Neural crest cell (in vitro differentiated cells): ENCODE measurements at places on chromosomes 5 and 9.

GRCh38 chr9:2335260-2335659, 286.3 kb upstream of the VLDLR start:
- no peak overlapping the region for H3K27ac ChIP-seq
- peaks cover 19% of the 10 kb centered on the region for H3K4me1 ChIP-seq
- no peaks in the 10 kb centered on the region for H3K27me3 ChIP-seq
- no peak overlapping the region for H3K4me3 ChIP-seq
- no peaks in the 10 kb centered on the region for H3K36me3 ChIP-seq
- no peak for DNase-seq

DNA sequence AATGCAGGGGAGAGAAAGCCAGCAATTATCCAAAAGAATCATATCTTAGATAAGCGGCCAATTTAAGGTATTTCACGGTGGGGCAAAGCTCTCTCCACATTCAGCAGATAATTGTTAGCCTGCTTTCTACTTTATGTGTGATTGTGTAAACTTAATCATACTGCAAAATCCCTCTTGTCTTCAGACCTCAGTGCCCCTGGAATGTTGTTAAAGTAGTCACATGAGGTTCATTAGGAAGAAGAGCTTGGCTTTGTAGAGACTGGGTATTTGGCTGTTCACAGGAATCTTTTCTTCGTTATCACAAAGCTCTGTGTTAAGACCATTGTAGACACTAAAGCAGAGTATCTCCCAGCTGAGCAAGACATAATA, 127.0 kb downstream of the RFK start:
- no peaks in the 10 kb centered on the region for H3K27me3 ChIP-seq
- no peak overlapping the region for H3K27ac ChIP-seq
- no peak overlapping the region for H3K4me3 ChIP-seq

DNA sequence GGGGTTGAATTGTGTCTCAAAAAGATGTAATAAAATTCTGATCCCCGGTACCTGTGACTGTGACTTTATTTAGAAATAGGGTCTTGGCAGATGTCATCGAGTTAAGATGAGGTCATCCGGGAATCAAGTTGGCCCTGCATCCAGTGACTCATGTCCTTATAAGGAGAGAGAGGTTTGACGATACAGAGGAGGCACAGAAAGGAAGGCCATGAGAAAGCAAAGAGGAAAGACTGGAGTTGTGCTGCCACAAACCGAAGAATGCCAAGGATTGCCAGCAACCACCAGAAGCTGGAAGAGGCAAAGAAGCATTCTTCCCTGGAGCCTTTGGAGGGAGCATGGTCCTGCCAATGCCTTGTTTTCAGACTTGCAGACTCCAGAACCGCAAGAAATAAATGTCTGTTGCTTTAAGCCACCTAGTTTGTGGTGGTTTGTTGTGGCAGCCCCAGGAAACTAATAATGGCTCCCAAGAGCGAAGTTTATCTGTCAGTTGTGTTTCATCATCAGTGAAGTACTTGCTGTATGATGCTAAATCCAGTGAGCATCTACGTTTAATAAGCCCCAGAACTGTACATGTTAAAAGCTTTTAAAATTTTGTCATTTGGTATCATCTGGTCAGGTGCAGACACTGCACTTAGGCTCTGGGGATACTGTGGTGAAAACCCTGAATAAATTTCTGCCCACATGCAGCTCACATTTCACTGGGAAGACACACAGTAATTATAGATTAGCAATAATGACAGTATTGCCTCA, 114.8 kb downstream of the TLE4 start:
- no peak for DNase-seq
- H3K27ac ChIP-seq: no peak overlapping the region
- H3K4me1 ChIP-seq: peaks cover 53% of the 10 kb centered on the region
- no peak overlapping the region for H3K4me3 ChIP-seq

GRCh38 chr5:170857066-170857465, 4.8 kb upstream of the RANBP17 start:
- no peak for DNase-seq
- H3K4me1 ChIP-seq: no peaks in the 10 kb centered on the region
- no peak overlapping the region for H3K27ac ChIP-seq
- peaks cover 3% of the 10 kb centered on the region for H3K27me3 ChIP-seq
- H3K4me3 ChIP-seq: no peak overlapping the region
- peaks cover 20% of the 10 kb centered on the region for H3K36me3 ChIP-seq

- no peak for DNase-seq
- peak overlapping the region; percentile 72 for H3K27ac ChIP-seq
- peak overlapping the region; percentile 96 for H3K4me3 ChIP-seq
Observed at GRCh38 chr5:78647351-78647818, 1.2 kb downstream of the LHFPL2 start.

GRCh38 chr5:131515348-131515747, 119.7 kb downstream of the RAPGEF6 start:
- no peak for DNase-seq
- peaks cover 6% of the 10 kb centered on the region for H3K4me1 ChIP-seq
- H3K36me3 ChIP-seq: peaks cover 5% of the 10 kb centered on the region
- no peak overlapping the region for H3K4me3 ChIP-seq

- H3K4me1 ChIP-seq: peaks cover 13% of the 10 kb centered on the region
- no peak overlapping the region for H3K27ac ChIP-seq
- H3K27me3 ChIP-seq: no peaks in the 10 kb centered on the region
- no peak for DNase-seq
- H3K4me3 ChIP-seq: no peak overlapping the region
- H3K36me3 ChIP-seq: no peaks in the 10 kb centered on the region
Observed at GRCh38 chr5:6188976-6189375, 189.4 kb downstream of the MED10 start.

- peaks cover 17% of the 10 kb centered on the region for H3K4me1 ChIP-seq
- no peak overlapping the region for H3K27ac ChIP-seq
- H3K36me3 ChIP-seq: no peaks in the 10 kb centered on the region
- no peak for DNase-seq
- H3K4me3 ChIP-seq: no peak overlapping the region
Observed at GRCh38 chr5:25713259-25713658, 1068.5 kb upstream of the CDH10 start.

DNA sequence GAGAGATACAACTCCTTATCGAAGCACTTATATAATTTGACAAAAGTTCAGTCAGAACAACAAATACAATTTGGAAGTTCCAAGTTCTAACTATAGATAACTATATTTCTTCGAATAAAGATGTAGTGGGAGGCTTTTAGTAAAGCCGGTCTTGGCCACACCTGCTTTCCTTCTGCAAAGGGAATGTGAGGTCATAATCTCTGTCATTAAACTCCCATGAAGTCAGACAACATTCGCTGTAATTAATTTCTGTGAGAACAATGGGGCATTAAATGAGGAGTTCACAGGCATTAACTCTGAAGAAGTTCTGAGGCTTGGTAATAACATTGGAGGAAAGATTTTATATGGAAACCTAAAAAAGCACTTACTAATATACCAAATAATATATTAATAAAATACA, 67.5 kb downstream of the MCTP1 start:
- DNase-seq: no peak
- no peaks in the 10 kb centered on the region for H3K4me1 ChIP-seq
- H3K27me3 ChIP-seq: no peaks in the 10 kb centered on the region
- H3K36me3 ChIP-seq: no peaks in the 10 kb centered on the region

DNA sequence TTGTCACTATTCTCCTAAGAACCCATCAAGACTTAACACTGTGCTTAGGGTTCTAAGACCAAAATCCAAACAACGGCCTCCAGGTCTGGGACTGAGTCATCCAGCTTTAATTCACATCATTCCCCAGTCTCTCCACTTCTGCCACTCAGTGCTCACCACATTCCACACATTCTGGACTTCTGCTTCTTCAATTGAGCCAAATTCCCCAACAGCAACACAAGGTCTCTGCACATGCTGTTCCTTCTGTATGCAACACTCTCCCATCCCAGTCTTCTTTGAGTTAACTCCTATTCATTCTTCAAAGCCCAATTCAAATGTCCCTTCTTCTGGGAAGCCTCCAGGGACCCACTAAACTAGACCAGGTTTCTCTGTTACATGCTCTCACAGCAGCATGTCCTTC, 97.8 kb downstream of the GPR21 start:
- H3K4me1 ChIP-seq: no peaks in the 10 kb centered on the region
- DNase-seq: no peak
- no peak overlapping the region for H3K4me3 ChIP-seq
- H3K27me3 ChIP-seq: no peaks in the 10 kb centered on the region
- H3K27ac ChIP-seq: no peak overlapping the region
- no peaks in the 10 kb centered on the region for H3K36me3 ChIP-seq

- peaks cover 3% of the 10 kb centered on the region for H3K36me3 ChIP-seq
- peaks cover 23% of the 10 kb centered on the region for H3K4me1 ChIP-seq
- DNase-seq: no peak
- H3K27ac ChIP-seq: no peak overlapping the region
- H3K4me3 ChIP-seq: no peak overlapping the region
Observed at GRCh38 chr5:73940026-73940425, 314.0 kb downstream of the ARHGEF28 start.

GRCh38 chr5:59744531-59744992, 149.0 kb downstream of the PDE4D start:
- no peak for DNase-seq
- H3K4me3 ChIP-seq: no peak overlapping the region
- no peaks in the 10 kb centered on the region for H3K4me1 ChIP-seq
- H3K27me3 ChIP-seq: no peaks in the 10 kb centered on the region
- H3K27ac ChIP-seq: no peak overlapping the region
- no peaks in the 10 kb centered on the region for H3K36me3 ChIP-seq

GRCh38 chr5:22521521-22521920, 331.6 kb downstream of the CDH12 start:
- H3K36me3 ChIP-seq: no peaks in the 10 kb centered on the region
- H3K4me1 ChIP-seq: no peaks in the 10 kb centered on the region
- H3K27ac ChIP-seq: no peak overlapping the region
- H3K27me3 ChIP-seq: no peaks in the 10 kb centered on the region
- no peak overlapping the region for H3K4me3 ChIP-seq

DNA sequence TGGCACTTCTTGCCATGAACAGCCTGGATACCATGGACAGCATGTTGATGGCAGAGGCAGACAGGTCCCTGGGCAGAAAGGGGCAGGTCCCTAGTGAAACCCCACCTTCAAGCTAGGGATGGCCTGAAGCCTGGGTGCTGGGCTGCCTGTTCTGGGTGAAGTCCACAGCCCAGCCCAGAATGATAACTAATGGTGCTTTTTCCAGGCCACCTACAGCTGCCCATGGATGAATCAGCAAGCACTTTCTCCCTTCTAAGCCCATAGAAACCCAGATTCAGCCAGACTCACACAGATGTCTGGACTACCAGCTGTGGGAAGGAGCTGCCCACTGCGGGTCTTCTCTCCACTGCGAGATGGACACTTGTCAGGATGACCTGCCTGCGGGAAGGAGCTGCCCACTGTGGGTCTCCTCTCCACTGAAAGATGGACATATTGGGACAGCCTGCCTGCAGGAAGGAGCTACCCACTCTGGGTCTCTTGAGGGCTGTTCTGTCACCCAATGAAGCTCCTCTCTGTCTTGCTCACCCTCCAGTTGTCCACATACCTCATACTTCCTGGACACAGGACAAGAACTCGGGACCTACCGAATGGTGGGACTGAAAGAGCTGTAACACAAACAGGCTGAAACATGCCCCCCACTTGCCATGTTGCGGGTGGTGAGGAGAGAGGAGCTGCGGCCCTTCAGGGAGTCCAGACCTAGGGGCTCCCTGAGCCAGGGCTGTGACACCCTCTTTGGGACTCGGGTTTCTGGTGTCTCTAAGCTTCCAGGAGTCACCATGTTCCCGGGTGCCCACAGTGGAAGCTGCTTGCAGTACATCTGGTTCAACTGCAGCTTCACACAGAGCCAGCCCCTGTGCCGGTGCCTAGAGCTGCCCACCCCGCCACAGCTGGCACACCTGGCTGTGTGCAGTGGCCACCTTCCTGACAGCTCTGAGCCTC, 60.7 kb upstream of the SYNPO start:
- peaks cover 8% of the 10 kb centered on the region for H3K4me1 ChIP-seq
- no peak overlapping the region for H3K4me3 ChIP-seq
- no peak overlapping the region for H3K27ac ChIP-seq
- DNase-seq: no peak

- peaks cover 26% of the 10 kb centered on the region for H3K4me1 ChIP-seq
- H3K36me3 ChIP-seq: no peaks in the 10 kb centered on the region
- peak overlapping the region; percentile 64 for H3K4me3 ChIP-seq
Observed at GRCh38 chr5:150409638-150410523, 2.8 kb downstream of the CD74 start.

- peaks cover 49% of the 10 kb centered on the region for H3K4me1 ChIP-seq
- H3K27me3 ChIP-seq: no peaks in the 10 kb centered on the region
- DNase-seq: no peak
- H3K36me3 ChIP-seq: peaks cover 4% of the 10 kb centered on the region
- no peak overlapping the region for H3K4me3 ChIP-seq
Observed at GRCh38 chr5:93382188-93382825, 198.7 kb downstream of the NR2F1-AS1 start.

DNA sequence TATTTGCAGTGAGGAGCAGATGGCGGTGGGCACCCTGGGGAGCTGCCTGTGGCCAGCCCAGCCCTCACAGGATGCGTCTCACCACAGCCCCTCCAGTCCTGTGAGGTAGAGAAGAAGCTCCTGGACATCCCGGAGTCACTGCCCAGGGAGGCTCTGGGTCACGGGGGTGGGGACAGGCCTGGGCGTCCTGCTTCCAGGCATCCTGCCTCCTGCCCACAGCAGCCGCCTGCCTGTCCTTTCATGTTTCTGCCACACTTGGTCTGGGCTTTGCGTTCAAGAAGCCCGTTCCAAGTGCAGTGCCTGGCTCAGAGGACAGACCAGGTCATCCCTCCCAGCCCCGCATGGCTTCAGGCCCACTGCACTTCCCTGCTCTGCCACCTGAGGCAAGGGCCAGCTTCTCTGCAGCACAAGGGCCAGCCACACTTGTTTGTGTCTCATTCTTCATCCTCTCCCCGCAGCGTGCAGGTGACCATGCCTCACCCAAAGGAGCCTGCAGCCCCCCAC, 38.2 kb downstream of the ZDHHC11B start:
- no peak overlapping the region for H3K27ac ChIP-seq
- no peaks in the 10 kb centered on the region for H3K36me3 ChIP-seq
- no peaks in the 10 kb centered on the region for H3K4me1 ChIP-seq

DNA sequence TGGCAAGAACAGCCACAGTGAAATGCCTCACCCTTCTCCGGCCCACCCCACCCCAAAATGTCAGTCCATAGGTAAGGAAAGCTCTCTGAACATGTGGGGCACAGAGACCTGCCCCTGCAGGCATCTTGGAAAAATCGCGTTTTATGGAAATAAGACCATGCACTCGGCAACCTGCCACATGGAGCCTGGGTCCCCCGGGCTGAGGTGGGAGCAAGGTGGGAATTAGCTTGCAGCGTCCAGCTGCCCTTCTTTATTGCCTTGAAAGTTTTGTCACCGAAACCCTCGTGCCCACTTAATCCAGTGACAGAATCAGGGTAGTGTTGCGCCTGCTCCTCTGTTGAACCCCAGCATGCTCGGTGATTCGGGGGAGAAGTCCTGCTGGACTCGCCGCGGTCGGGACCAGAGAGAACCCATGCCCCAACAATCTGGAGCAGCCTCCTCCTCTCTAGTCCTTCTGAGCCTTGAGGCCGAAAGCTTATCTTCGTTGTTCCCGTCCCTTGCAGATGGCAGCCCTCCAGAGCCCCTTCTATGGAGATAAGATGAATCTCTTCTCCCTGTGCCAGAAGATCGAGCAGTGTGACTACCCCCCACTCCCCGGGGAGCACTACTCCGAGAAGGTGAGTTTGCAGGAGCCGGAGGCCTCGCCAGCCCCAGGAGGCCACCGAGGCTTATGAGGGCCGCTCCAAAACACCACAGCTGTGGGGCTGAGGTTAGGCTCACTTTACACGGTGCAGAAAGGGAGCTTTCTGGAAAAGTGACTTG, 67.9 kb downstream of the PSMB7 start:
- no peak for DNase-seq
- peaks cover 37% of the 10 kb centered on the region for H3K4me1 ChIP-seq
- H3K27me3 ChIP-seq: no peaks in the 10 kb centered on the region
- H3K36me3 ChIP-seq: peaks cover 13% of the 10 kb centered on the region
- H3K4me3 ChIP-seq: no peak overlapping the region

GRCh38 chr9:114900942-114901802, 29.2 kb downstream of the TNFSF8 start:
- DNase-seq: no peak
- no peaks in the 10 kb centered on the region for H3K4me1 ChIP-seq
- no peaks in the 10 kb centered on the region for H3K36me3 ChIP-seq
- H3K27me3 ChIP-seq: no peaks in the 10 kb centered on the region
- H3K27ac ChIP-seq: no peak overlapping the region
